ENCODE measurements at places on chromosomes 13 and 19.

DNA sequence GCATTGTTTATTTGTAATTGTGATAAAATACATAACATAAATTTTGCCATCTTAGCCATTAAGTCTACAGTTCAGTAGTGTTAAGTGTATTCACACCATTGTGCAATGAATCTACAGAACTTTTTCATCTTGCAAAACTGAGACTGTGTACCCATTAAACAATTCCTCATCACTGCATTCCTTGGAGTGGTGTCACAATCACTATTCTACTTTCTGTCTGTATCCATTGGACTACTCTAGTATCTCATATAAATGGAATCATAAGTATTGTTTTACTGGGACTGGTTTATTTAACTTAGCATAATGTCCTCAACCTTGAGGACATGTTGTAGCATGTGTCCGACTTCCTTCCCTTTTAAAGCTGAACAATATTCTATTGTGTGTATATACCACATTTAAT, 36.8 kb downstream of the UFM1 start:
- no peak for DNase-seq

DNA sequence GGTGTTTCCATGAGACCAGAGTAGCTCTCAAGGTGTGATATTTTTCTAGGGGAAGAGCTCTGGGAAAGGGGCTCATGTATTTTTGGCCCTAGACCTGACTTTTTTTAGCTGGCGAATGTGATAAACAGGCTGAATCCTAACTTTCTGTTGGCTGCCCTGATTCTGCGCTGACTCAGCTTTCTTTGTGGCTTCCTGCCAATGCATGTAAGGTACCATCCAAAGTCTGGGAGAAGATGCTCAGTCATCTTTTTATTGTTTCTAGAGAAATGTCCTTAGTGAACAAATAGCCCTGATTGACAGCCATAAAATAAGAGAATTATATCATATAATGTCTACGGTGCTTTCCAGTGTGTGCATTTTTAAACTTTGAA, 113.6 kb upstream of the MBNL2 start:
- DNase-seq = no peak

DNA sequence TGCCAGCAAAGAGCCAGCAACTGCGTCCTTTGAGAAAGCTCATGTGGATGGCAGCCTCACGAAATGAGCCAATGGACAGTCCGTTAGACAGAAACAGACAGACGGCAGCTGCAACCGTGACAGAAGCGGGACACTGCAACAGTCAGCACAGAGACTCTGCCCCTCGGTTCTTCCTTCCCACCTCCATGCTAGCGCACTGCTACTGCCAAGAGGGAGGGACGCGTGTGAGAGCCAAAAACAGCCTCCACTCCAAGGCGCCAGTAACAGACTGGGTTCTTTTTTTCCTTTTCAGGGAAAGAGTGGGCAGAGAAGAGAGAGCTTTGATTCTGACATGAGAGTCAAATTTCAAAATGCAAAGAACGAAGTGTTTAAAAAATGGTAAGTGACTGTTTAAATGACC, 77.5 kb downstream of the SERP2 start:
- DNase-seq = no peak

DNA sequence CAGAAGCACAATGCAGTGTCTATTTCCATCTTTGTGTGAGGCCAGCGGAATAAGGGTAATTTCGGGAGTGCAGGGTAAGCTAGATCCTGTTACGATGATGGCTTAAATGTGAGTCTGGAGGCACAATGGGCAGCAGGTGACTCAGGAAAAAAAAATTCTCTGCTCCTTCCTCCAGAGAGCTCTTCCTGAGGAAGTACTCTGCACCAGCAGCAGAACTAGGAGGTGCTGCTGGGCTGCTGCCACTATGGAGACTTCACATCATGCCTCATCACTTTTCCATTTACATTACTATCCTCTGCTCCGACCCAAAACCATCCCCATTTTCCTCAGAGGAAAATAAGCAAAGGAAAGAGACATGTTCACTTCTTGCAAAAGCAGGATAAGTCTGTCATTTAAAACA, 282.0 kb downstream of the DNAJC15 start:
- DNase-seq = no peak

- DNase-seq = no peak
Measured at GRCh38 chr19:49997709-49998108, 27.5 kb downstream of the VRK3 start.

DNA sequence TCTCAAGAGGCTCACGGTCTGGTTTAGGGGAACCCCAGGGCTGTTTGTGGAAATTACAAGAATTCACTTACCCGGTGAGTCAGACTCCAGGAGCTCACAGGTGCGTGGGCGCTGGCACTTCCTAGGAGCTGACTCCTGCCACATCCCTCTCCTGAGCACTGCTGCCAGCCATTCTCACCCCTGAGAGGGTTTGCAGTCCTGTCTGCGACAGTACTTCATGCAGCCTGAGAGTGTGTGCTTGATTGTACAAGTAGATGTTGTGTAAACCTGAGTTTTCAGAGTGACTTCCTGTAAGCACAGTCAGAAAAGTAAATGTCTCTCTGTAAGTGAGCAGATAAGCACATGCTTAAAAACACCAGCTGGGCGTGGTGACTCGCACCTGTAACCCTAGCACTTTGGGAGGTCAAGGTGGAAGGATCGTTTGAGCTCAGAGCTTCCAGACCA, 8.1 kb downstream of the MRPL4 start:
- DNase-seq = peak; percentile 67

- no peak for DNase-seq
Measured at GRCh38 chr13:42715909-42716308, 65.5 kb upstream of the FAM216B start.

- DNase-seq = no peak
Measured at GRCh38 chr13:91405240-91405639, 6.8 kb downstream of the GPC5 start.

DNA sequence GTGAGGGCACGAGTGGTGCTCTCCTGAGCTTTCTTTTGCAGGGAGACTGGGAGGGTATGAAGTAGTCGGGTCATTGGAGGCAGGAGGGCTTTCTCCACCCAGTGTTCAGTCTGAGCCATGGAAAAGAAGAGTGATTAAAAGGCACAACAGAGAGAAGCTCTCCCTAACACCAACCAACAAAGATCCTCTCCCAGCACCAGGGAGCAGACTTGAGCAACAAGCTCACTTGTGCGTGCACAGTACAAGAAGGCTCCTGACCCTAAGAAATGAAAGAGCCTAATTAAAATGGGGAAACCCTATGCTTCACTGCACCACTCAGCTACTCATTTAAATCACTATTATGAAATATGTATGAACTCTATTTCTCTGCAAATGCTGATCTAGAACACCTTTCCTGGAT, 276.3 kb upstream of the SOX21 start:
- DNase-seq = no peak

- DNase-seq = peak; percentile 63
Measured at GRCh38 chr19:45523642-45524256, 16.5 kb downstream of the VASP start.

DNA sequence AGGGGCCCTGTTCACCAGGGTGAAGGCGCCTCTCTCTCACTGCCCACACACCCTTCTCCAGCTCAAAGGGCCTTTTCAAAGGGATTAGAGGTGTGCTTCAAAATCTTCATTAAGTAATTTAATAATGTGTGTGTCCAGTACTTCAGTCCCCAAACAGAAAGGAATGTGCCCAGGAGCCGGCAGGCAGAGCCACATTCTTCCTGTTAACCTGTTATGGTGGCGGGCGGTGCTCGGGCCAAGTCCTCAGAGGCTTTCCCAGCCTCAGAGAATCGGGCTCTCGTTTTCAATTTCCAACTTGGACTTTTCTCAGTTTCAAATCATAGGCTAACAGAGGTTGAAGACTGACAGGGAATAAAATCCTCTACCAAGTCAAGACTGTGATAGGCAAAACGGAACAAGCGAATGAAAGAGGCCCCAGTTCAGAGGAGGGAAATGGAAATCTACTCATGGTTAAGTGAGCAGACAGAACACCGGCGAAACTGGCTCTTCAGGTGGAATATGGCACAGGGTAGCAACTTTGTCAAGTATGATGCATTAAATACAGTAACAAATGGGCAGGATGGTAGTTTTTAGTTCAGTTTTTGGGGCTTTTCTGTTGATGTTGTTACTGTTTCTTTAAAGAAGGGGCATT, 68.6 kb downstream of the FOXO1 start:
- DNase-seq = no peak

GRCh38 chr13:23411706-23412105, 21.8 kb downstream of the SACS start:
- DNase-seq = no peak

- no peak for DNase-seq
Measured at GRCh38 chr19:55778331-55778730, 9.4 kb downstream of the RFPL4AL1 start.

- DNase-seq = no peak
Measured at GRCh38 chr13:21812192-21812626, 141.3 kb downstream of the FGF9 start.

GRCh38 chr13:108268466-108269112, 929 bp upstream of the TNFSF13B start:
- DNase-seq = no peak

DNA sequence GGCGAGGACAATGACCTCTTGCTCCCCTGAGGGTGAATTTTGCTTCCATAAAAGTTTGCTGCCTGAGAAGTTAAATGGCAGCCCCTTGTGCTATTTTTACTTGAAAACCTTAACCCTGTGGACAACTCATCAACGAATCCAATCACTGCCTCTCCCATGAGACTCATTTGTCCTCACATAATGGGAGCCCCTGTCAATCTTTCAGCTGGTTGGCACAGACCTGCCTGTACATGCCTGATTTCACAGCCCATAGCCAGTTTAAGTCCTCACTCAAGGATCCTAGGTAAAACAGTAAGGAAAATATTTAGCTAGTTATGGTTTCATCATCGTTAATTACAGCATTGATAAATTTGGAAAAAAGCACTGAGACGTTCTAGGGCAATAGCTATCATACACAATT, 207.4 kb downstream of the NHLRC3 start:
- no peak for DNase-seq

DNA sequence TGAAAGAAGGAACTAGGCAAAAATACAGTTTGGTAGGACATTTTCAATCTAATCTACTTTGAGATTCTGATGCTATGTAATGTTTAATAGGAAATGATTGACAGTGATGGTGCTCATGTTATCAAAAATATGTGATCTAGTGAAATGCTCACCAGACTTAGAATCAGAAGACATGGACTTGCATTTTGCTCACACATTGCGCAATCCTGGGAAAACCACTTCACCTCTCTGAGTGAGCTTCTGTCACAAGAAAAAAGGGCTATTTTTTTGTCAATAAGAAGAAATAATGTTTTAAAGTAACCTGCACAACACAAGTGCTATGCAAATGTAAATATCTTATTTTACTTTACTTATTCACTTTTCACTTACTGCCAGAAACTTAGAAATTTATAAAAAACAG, 380.9 kb upstream of the HTR2A start:
- DNase-seq = no peak

DNA sequence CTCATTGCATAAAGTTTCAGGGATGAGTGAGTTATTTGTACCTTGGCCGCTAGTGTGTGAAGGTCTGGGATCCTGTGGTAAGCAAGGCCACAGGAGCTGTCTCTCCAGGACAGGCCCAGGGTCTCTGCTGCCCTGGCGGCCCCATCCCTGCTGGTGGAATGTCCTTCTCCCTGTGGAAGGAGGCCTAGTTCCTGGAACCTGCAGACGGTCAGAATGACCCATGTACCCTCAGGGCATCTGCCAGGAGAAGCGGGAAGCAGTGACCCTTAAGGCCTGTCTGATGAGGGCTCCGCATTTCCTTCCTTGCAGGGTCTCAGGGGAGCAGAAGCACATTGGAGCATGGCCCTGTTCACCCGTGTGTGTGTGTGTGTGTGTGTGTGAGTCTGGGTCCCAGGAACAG, 32.1 kb upstream of the SOX1 start:
- DNase-seq = no peak

GRCh38 chr19:13881692-13882418, 4.9 kb downstream of the NANOS3 start:
- peak; percentile 21 for DNase-seq

DNA sequence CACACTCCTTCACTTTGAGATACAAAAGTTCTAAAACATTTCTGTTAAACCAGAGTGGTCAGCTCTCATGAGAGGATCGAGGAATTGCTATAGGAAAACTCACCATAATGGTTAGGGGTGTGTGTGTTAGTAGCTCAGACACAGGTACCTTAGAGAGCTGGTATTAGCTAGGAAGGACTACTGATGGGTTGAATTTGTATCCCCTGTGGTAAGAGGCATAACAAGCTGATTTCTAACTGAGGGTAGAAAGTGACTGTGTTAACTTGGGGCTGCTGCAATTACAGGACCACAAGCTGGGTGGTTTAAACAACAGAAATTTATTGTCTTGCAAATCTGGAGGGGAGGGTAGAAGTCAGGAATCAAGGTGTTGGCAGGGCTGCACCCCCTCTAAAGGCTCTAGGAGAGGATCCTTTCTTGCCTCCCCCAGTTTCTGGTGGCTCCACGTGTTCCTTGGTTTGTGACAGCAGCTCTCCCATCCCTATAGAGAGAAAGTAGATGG, 17.4 kb downstream of the LEUTX start:
- no peak for DNase-seq

- DNase-seq = no peak
Measured at GRCh38 chr19:2166741-2167738, 3.3 kb downstream of the DOT1L start.

DNA sequence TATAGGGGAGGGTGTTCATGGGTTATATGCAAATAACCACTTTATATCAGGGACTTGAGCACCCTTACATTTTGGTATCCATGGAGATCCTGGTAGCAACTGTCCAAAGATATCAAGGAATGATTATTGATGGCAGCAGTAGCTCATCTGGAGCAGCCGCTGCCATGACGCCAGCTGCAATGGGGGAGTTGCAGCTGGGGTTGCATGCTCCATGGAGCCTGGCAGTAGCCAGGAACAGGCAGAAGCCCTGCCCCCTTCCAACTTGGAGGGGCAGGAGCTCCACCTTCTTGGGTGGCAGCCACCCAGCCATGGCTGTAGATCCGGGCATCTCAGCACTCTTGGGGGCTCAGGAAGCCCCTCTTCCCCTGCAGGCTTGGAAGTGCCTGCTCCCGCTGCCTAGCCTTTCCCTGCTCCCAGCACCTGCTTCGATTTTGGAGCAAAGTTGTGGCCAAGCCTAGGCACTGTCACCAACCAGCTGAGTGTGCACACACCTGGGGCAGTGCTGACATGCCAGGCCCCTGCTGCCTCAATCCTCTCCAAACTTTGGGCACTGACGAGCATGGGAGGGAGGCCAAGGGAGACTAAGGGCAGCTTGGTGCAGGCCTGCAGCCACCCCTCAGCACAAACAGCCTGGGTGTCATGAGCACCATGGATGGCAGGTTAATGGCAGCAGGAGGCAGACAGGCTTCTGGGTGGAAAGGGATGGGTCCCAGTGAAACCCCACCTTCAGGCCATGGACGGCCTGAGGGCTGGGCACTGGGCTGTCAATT, 235.6 kb upstream of the CSNK1A1L start:
- no peak for DNase-seq

DNA sequence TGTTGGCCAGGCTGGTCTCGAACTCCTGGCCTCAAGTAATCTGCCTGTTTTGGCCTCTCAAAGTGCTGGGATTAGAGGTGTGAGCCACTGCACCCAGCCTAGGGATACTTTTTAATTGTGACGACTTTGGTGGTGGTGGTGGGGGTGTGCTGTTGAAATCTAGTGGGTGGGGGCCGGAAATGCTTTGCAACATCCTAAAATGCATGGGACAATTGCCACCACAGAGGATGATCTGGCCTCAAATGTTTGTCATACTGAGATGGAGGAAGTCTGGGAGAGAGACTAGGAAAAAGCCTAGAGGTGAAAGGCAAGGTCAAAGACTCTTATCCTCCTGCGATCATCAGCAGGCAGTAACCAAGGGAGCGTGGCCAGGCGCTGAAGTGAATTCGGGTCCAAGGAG, 1.4 kb downstream of the NWD1 start:
- no peak for DNase-seq

Measured in stimulated activated CD4-positive, alpha-beta T cell treated with anti-CD3 and anti-CD28 coated beads, Interleukin-4, amount 100 ng/mL, for 4 hours (primary cell).